Smooth muscle cell of the umbilical artery (primary cell): ENCODE measurements at places on chromosomes 3 and 15. TPM values are rescaled to one million over a fixed set of nuclear protein-coding genes. Genes with fewer than 3 reads are reported as not detected.

The ECE2 gene
- total RNA-seq, result not detected in 2 replicates

The COX17 gene
- 10.7 and 12.5 TPM in 2 replicates for total RNA-seq

The SLC28A1 gene
- not detected in 2 replicates for total RNA-seq

The CAMK2N2 gene
- total RNA-seq, result 0.37 TPM in 1 of 2 replicates, not detected in the other

The USP4 gene
- 18.7 and 29.8 TPM in 2 replicates for total RNA-seq

The CCRL2 gene
- not detected in 2 replicates for total RNA-seq

The FANCD2OS gene
- total RNA-seq, result not detected in 2 replicates

The SYNPR gene
- not detected in 2 replicates for total RNA-seq

The CLDN18 gene
- not detected in 2 replicates for total RNA-seq

The SLC9C1 gene
- 0.30 and 0.37 TPM in 2 replicates for total RNA-seq

The EXD1 gene
- under 0.01 TPM in 1 of 2 replicates, not detected in the other for total RNA-seq

The FBXW12 gene
- total RNA-seq, result not detected in 2 replicates

The DGKG gene
- total RNA-seq, result 3.9 and 6.7 TPM in 2 replicates

The PPARG gene
- 1.2 and 5.5 TPM in 2 replicates for total RNA-seq

The GUCA1C gene
- total RNA-seq, result not detected in 2 replicates

The ANKUB1 gene
- total RNA-seq, result not detected in 2 replicates

The SEMA3F gene
- total RNA-seq, result 0.23 and 0.30 TPM in 2 replicates

The SERINC4 gene
- total RNA-seq, result not detected in 2 replicates

The INTS14 gene
- 25.5 and 36.0 TPM in 2 replicates for total RNA-seq

The IQCH gene
- total RNA-seq, result 4.2 and 4.7 TPM in 2 replicates

The PCLAF gene
- total RNA-seq, result 3.6 and 12.8 TPM in 2 replicates

The DNAH12 gene
- total RNA-seq, result 0.37 and 0.59 TPM in 2 replicates

The MAP6D1 gene
- 2.1 and 2.4 TPM in 2 replicates for total RNA-seq

The GOLGA8R gene
- total RNA-seq, result 1.2 and 3.3 TPM in 2 replicates

The HTR3E gene
- not detected in 2 replicates for total RNA-seq

The SLC9A9 gene
- 2.8 and 7.4 TPM in 2 replicates for total RNA-seq

The GPR149 gene
- total RNA-seq, result not detected in 2 replicates

The TM6SF1 gene
- total RNA-seq, result 2.5 and 5.0 TPM in 2 replicates

The GALK2 gene
- 36.5 and 64.7 TPM in 2 replicates for total RNA-seq

The CFAP91 gene
- total RNA-seq, result 1.8 TPM in 1 of 2 replicates, not detected in the other

The DPH3 gene
- total RNA-seq, result 32.7 and 36.2 TPM in 2 replicates

The TICRR gene
- total RNA-seq, result 1.2 and 4.9 TPM in 2 replicates

The UACA gene
- total RNA-seq, result 192 and 238 TPM in 2 replicates

The VIPR1 gene
- not detected in 2 replicates for total RNA-seq

The EFCC1 gene
- total RNA-seq, result not detected in 2 replicates

The FAIM gene
- 4.5 and 7.1 TPM in 2 replicates for total RNA-seq

The ISLR gene
- total RNA-seq, result 5.3 and 10.4 TPM in 2 replicates

The IQCF5 gene
- not detected in 2 replicates for total RNA-seq

The ACTRT3 gene
- total RNA-seq, result 3.4 and 4.8 TPM in 2 replicates

The KCNMB3 gene
- 1.3 and 1.5 TPM in 2 replicates for total RNA-seq

The BCL2A1 gene
- 2.1 and 2.2 TPM in 2 replicates for total RNA-seq

The SCN11A gene
- total RNA-seq, result not detected in 2 replicates
